Anterior cingulate cortex (tissue), 58 donors: ENCODE measurements at places on chromosomes 5 and 9.

- DNase-seq = no peak
These were observed 12.9 kb upstream of the ZNF484 start for GRCh38 chr9:92890761-92891160.

- DNase-seq = no peak
These were observed 15.2 kb downstream of the FNBP1 start for GRCh38 chr9:130027533-130028365.

- no peak for DNase-seq
These were observed 3.6 kb downstream of the SIGMAR1 start for GRCh38 chr9:34633851-34634550.

- no peak for DNase-seq
These were observed 122.8 kb downstream of the SIL1 start for GRCh38 chr5:139075066-139076050.

GRCh38 chr5:143401227-143402016, 2.1 kb downstream of the NR3C1 start:
- no peak for DNase-seq

GRCh38 chr5:65485405-65485804, 3.7 kb upstream of the ADAMTS6 start:
- no peak for DNase-seq

- no peak for DNase-seq
These were observed 299.3 kb upstream of the POU5F2 start for GRCh38 chr5:94040591-94041148.

GRCh38 chr5:10036136-10036815, 213.4 kb downstream of the ATPSCKMT start:
- DNase-seq = no peak

- DNase-seq = no peak
These were observed 43.9 kb downstream of the PDZD2 start for GRCh38 chr5:31682851-31683250.

- DNase-seq = no peak
These were observed 50.1 kb upstream of the SIMC1 start for GRCh38 chr5:176188085-176188484.

DNA sequence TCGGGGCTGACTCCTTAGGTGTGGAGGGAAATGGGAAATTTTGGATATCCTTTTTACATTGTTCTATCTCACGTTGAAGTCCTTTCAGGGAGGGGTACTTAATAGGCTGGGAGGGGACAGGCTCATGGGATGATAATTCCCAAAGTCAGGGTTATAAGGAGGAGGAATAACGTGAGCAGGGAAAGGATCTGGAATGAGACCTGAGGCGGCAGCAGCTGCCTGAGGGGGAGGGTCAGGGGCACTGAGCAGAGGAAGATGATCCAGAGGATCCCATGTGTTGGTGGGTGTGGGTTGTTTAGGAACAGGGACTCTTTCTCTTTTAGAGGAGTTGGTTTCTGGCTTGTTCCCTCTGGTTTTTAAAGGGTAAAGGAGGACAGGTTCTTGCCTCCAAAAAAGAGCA, 18.7 kb downstream of the IFT74 start:
- DNase-seq = no peak

DNA sequence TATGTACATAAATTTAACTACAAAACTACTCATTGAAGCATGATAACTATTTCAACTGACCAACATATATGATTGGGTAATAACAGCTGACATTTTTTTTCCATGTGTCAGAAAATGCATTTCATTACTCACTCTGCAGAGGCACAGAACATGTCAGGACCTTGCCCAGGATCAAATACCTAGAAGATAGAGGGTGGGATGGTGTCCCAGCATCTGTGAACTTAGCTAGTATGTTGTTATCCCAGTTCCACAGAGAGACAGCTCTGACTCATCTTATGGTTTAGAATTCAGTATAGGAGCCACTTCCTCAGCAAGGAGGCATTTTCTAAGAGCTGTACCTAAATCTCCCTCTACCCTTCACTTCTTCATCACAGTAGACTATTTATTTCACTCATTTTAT, 1198.6 kb upstream of the ACO1 start:
- no peak for DNase-seq

DNA sequence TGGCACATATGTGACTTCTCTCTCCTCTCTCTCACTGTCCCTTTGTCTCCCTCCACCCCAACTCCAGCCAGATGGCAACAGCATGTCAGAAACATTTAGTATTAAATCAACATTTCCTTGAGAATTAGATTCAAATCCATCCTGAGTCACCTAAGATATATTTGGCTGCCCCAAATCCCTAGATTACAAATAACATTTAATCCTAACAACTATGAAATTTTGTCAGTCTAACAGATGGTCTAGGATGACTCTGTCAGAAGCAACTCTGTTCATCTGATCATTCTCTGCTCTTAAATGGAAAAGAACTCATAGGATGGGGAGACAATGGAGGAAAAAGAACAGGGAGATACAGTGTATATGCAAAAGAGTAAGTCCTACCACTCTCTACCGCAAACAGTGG, 201.2 kb downstream of the TSSK1B start:
- DNase-seq = no peak

DNA sequence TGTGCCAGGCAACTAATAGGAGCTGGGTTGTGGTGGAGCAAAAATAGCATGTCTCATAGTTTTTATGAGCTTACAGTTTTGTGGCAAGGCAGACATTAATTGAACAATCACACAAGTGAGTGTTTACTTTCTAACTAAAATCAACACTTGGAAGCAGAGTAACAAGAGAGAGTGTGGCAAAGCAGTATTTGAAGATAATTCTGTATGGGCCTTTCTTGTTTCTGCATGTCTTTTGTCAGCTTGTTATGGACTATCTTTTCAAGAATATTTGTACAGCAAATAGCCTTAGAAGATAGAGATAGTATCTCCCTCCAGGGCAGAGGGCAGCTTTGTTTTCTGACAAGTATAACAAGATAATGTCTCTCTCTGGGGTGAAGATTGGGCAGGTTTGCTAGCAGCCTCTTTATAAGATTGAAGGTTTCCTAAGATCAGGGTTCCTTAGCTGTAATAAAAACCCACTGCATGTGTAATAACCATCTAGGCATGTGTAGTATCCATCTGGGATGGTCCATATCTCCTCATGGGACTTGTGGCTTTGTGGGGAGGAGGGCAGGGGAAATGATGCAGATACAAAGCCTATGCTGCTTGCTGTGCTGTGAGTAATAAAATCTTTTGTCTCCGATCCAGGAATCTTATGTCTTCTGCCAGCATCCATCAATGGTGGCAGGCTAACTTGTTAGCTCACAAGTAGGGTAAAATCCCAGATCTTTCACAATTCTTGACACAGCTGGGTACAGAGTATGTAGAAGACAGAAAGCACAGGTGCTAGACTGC, 479.9 kb downstream of the KDM4C start:
- no peak for DNase-seq

- DNase-seq = no peak
These were observed 12.5 kb downstream of the SQSTM1 start for GRCh38 chr5:179833056-179833708.

DNA sequence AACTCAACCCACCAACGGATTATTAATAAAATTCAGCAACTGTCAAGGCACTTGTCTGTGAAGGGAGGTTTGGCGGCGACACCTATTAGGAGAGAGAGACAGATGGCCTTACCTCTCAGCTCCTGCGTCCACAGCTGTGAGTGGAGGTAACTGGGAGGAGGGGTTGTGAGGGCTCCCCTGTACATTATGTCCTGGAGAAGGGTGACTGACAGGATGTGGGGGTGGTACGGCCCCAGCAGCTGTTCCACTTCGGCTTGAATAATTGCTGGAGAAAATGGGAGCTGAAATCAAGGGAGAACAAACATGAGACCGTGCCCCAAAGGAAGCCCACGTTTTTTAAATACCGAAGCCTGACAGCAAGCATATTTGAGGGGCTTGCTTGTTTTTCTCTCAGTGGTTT, 353.5 kb upstream of the RFX3 start:
- DNase-seq = no peak
